Progenitor cell of endocrine pancreas (in vitro differentiated cells): ENCODE measurements at places on chromosomes 16 and 17. TPM values are rescaled to one million over a fixed set of nuclear protein-coding genes. Genes with fewer than 3 reads are reported as not detected.

GAS2L2 gene
- total RNA-seq, result 0.10 and 0.11 TPM in 2 replicates

C1QTNF8 gene
- total RNA-seq, result not detected in 2 replicates

APOBR gene
- 0.20 and 0.22 TPM in 2 replicates for total RNA-seq

SLC13A2 gene
- total RNA-seq, result 0.29 and 0.31 TPM in 2 replicates

PDILT gene
- total RNA-seq, result not detected in 2 replicates

WSB1 gene
- total RNA-seq, result 452 and 468 TPM in 2 replicates

C1QL1 gene
- 36.2 and 37.0 TPM in 2 replicates for total RNA-seq

- DNase-seq, result no peak
Observed at GRCh38 chr16:55892821-55893220, 17.6 kb upstream of the CES5A start.
